Left ventricle myocardium inferior (tissue), 1 donor: ENCODE measurements at places on chromosomes 1 and 21. TPM values are rescaled to one million over a fixed set of nuclear protein-coding genes. Genes with fewer than 3 reads are reported as not detected.

DNA sequence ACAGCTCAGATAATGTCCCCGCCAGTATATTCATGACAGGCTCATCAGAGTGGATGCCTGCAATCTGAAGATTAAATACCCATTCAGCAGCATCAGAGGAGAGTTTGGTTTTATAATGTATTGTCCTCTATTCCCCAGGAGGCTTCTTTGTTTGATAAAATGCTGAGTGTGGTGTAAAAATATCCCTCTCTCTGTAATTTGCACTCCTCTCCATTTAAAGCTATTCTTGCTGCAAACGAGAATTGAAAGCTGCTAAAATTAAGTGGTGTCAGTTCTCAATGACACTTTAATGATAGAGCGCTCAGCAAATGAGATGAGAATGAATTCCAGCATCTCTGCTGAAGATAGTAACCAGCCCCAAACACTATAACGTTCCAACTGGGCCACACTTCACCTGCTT, 205.7 kb upstream of the RRP15 start:
- no peak for DNase-seq

DNA sequence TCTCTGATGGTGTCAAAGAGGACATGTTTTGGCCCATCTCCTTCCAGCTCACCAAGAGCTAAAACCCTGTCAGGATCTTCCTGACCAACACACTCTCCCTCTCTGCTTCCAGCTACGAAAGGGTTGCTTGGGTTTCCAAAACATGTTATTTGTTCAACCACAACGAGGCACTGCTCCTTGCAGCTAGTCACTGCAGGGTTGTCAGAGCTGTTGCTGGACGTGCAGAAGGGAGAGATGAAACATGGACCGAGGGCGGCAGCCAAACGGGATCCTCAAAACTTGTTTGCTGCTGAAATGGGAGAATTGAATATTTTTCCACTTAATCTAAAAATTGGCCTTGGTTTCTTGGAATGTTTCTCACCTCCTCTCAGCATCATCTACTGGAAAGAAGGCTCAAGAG, 12.4 kb downstream of the ZBTB18 start:
- no peak for DNase-seq

GRCh38 chr1:44576456-44577150, 97.7 kb downstream of the TMEM53 start:
- DNase-seq: no peak

GRCh38 chr1:109089242-109090015, 1.1 kb upstream of the TMEM167B start:
- peak; percentile 58 for DNase-seq

GRCh38 chr1:155000726-155001424, 1.7 kb upstream of the ZBTB7B start:
- peak; percentile 89 for DNase-seq

GRCh38 chr1:239437822-239438221, 51.5 kb downstream of the CHRM3 start:
- DNase-seq: no peak

DNA sequence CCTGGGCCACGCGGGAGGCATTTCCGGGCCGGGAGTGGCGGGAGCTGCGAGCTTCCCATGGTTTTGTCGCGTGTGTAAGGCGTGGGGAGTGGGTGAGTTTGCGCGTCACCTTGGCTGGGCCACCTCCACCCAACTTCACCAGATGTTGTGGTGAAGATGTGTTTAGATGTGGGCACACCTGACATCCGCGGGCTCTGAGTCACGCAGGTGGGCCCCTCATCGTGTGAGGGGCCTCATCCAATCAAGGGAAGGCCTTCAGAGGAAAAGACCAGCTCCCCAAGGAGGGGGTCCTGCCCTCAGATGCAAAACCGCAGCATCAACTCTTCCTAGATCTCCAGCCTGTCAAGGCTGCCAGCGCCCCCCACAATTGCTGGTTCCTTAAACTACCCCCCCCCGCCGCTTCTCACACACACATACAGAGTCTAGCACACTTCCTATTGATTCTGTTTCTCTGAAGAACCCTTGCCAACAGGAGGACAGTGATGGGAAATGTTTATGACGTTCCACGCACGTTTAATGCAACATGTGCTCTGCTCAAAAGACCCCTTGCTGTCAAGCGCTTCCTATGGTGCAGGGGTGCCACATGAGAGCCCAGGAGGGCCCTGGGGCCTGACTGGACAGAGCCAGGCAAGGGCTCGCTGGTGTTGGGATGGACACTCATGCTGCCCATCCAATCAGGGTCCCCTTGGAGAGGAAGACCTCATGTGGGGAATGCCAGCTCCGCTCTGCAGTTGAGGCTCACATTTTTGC, 11.9 kb downstream of the ACTRT2 start:
- no peak for DNase-seq

- DNase-seq: peak; percentile 41
Observed at GRCh38 chr1:39474810-39475209, 16.6 kb upstream of the BMP8A start.

DNA sequence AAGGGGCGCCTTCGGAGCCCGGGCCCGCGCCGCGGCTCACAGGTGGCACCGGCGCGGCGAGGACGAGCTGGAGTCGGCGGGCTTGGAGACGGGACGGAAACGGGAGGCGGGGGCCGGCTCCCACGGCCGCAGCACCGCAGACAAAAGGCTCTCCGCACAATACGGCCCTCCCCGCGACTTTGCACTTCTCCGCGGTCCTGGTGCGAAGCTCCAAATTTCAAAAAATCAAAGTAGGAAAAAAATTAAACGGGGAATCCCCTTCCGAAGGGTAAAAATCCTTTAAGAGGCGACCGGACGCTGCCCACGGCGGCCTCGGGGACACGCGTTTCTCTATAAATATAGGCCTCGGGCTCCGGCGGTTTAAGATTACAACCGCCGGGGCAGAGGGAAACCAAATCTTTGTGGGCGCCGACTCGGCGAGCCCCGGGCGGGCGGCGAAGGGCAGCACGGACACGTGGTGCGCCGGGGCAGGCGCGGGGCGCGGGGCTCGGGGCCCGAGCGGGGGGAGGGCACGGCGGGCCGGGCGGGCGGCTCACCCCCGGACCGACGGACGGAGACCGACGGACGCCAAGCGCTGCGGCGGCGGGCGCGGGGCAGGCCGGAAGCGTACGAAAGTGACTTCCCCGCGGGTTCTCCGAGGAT, 453 bp downstream of the PABPC4 start:
- peak; percentile 22 for DNase-seq

DNA sequence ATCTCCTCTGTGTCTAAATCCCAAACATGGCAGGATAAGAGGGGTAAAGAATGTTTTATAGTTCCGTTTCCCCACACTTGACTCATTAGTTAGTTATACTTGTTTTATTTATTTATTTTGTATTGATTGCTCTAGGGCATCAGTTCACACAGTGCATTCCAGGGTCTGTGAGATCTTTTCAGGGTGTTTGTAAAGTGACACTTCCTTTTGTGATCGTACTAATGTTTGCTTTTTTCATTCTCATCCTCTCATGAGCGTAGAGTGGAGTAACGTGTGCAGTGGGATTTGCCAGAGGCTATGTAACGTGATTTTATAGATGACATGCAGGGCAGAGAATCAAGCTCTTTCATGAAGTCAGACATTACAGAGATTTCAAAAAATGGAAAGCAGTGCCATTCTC, 103.2 kb downstream of the SCCPDH start:
- DNase-seq: no peak

DNA sequence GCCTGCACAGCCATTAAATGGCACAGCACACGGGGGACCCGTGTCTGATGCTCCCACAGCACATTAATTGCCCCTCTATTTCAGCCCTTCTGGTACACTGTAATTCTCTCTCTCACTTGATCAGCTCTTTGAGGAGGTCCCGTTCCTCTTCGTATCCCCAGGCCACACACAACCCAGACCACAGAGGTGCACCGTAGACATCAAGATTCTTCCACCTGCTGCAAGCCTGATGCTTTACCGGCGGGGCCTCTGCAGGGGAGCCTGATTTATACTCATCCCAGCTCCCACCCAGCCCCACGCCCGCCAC, 759 bp downstream of the SMYD3 start:
- no peak for DNase-seq

- DNase-seq: no peak
Observed at GRCh38 chr1:169696273-169697100, 14.9 kb downstream of the SELL start.

DNA sequence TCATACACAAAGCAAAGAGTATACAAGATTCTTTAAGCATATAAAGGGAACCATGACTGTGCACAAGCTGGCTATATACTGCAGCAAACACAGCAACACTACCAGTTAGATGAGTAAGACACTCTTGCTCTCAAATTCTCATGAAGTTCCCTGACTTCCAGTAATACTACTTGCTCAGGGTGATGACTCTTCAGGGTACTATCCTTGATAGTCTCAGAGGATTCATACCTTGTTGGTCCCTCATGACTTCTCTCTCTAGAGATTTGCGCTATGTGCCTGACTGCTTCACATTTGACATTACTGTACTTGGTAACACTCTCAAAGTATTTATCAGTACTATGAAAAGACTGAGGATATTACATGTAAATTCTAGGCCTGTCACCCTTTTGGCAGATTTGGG, 159.8 kb upstream of the ZRANB2 start:
- DNase-seq: no peak

GRCh38 chr1:188027613-188028012, 1198.9 kb downstream of the PLA2G4A start:
- no peak for DNase-seq

DNA sequence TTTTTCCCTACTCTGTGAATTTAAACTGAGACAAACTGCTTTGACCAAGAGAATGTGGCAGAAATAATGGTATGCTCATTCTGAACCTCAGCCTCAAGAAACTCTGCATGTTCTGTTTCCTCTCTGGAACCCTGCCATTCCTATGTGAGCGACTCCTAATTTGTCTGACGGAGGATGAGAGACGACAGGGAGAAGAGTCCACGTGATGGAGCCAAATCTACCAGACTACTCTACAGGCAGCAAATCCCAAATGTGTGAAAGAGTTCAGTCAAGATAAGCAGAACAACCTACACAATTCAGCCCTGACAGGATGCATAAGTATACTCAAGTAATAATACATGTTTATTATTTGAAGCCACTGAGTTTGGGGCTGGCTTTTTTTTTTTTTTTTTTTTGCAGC, 153.5 kb downstream of the DPYD start:
- no peak for DNase-seq

GRCh38 chr1:242946206-242946605, 308.9 kb downstream of the CEP170 start:
- DNase-seq: no peak

- no peak for DNase-seq
Observed at GRCh38 chr1:25523542-25523941, 19.9 kb upstream of the LDLRAP1 start.

GRCh38 chr1:231653632-231654031, 27.0 kb downstream of the DISC1 start:
- DNase-seq: no peak

GRCh38 chr1:73832276-73833181, 365.4 kb downstream of the LRRIQ3 start:
- no peak for DNase-seq

DNA sequence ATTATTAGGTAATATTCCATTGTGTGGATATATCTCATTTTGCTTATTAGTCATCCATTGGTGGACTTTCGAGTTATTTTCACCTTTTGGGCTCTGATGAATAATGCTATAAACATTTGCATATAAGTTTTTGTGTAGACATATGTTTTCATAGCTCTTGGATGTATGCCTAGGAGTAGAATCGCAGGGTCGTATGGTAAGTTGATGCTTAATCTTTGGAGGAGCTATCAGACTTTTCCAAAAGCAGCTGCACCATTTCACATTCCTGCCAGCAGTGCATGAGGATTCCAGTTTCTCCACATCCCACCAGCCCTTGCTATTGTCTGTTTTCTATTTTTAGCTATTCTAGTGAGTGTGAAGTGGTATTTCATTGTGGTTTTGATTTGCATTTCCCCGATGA, 120.3 kb upstream of the TMEM51 start:
- DNase-seq: no peak

- no peak for DNase-seq
Observed at GRCh38 chr1:33271666-33272505, 15.6 kb downstream of the ZNF362 start.

- no peak for DNase-seq
Observed at GRCh38 chr1:198496216-198497143, 44.0 kb downstream of the ATP6V1G3 start.

DNA sequence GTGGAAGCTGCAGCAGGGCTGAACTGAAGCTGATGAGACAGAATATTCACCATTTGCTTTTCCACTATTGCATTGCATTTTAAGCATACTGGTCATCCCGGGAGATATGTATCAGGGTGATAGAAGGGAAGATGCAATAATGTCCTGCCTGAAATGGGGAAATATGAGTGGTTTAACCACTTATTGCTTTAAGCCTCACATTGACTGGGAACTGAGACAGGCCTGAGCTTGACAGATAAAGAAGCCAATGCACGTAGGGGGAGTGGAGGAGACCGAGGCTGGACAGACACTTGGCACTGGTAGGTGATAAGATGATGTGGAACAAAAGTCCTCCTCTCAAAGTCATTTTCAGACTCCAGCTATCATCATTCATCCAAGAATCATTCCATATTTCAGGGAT, 911.7 kb upstream of the NCAM2 start:
- DNase-seq: no peak

DNA sequence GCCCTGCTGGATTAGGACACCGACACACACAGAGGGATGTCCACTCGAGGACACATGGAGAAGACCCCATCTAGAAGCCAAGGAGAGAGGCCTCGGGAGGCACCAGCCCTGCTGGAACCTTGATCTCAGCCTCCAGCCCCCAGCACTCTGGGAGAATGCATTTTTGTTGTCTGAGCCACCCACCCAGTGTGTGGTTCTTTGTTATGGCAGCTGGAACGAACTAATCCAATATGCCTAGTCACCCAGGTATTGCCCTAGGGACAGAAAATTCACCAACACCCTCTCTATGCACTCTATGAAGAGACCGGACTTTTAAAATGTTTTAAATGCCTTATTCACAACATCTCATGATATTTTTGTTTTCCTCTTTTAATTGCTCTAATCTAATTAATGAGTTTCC, 117.4 kb downstream of the CRYAA start:
- no peak for DNase-seq

GRCh38 chr1:234564035-234565029, 45.6 kb downstream of the IRF2BP2 start:
- DNase-seq: no peak

PRELP gene
- 22.5 TPM for total RNA-seq

S100PBP gene
- 11.1 TPM for total RNA-seq

ENTREP3 gene
- 13.9 TPM for total RNA-seq

INTS3 gene
- total RNA-seq: 34.3 TPM

RGS7 gene
- total RNA-seq: not detected

NPPA gene
- 1,100 TPM for total RNA-seq

CENPS gene
- 6.1 TPM for total RNA-seq

RBM11 gene
- 0.30 TPM for total RNA-seq

HEYL gene
- total RNA-seq: 21.2 TPM

S100A7 gene
- not detected for total RNA-seq

EVA1C gene
- total RNA-seq: 13.9 TPM
